ENCODE measurements at places on chromosomes 7 and 10.

DNA sequence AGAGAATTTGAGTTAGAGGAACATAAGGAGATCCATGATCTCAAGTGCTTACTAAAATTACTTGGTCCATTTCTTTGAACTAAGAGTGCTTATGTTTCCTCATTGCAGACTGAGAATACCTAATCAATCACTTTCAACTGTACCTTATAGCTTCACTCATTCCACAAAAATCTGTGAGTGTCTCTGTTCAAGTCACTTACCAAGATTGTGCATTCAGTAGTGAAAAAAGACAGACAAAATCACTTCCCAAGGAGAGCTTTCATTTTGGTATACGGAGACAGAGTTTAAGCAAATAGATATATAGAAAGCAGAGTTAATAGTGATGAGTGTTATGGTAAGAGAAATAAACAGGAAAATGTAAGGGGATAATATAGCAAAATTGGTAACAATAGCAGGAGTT lies 364.5 kb downstream of the PLXDC2 start:
- no peak for DNase-seq

GRCh38 chr7:147923841-147924240 lies 666.7 kb upstream of the C7orf33 start:
- DNase-seq: no peak

DNA sequence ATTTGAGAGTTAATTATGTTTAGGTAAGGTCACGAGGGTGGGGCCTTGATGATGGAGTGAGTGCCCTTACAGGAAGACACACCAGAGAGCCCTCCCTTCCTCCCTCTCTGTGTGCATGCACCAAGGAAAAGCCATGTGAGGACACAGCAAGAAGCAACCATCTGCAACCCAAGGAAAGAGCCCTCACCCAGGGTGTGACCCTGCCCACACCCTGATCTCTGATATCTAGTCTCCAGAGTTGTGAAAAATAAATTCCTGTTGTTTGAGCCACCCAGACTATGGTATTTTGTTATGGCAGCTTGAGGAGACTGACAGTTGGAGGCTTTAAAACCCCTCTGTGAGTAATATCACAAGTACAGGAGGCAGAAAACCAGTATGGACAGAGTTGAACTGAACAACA lies 15.0 kb upstream of the MCM10 start:
- DNase-seq: no peak

- no peak for DNase-seq
Measured at GRCh38 chr10:44385696-44386441, 972 bp upstream of the CXCL12 start.

- no peak for DNase-seq
Measured at GRCh38 chr7:88344956-88345832, 38.5 kb upstream of the STEAP4 start.

GRCh38 chr7:70259502-70259901 lies 661.2 kb downstream of the AUTS2 start:
- DNase-seq: no peak

DNA sequence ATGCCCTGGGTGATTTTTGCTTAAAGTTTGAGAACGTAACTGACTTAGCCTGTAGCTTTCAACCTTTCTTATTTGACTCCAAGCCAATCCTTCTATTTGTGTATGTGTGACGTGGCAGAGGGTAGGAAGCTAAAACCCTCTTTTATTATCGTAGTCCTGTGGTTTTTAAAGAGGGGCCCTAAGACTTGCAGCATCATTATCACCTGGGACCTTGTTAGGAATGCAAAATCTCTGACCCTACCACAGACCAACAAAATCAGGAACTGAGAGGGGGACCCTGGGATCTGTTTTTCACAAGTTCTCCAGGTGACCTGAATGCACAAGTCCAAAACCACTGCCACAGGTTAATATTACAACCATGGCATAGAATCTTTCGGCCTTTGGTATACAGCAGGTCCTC lies 80.1 kb downstream of the OSBPL3 start:
- no peak for DNase-seq

DNA sequence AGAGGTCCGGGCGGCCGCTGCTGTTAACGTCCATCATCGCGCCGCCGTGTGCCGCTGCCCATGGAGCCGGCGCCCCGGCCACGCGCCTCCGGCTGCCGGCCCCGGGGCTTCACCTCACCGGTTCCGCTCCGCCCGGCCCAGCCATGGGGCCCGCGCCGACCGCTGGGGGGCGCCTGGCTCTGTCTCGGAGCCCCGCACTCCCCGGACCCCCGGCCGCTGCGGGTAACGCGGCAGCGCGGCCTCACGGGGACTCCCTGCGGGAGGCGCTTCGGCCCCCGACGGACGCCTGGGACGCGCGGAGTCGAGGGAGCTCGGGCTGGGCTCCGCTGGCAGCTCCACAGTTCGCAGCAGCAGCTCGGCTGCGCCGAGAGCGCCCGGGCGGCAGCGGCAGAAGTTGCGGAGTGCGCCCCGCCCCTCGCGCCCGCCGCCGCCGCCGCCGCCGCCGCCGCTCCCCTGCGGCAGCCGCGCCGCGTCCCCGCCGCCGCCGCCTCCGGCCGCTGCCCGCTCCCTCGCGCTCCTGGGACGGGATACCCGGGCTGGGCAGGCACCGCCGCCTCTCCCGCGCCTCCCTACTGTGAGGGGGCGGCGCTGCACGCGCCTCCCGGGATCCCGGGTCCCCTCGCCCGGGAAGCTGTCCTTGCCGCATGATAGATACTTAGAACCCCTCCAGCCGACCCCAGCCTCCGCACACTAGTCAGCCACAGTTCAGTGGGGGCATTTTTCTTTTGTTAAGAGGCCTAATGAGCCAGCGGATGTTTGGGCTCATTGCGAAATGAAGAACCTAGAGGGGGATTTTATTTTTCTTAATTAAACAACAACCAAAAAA lies at the start of gene HTR7:
Gene HTR7 (minus strand): TSS at position 405 of the 826 bp plus-strand sequence. CDS start 368 bp downstream, at position 37.
- peak; percentile 28 for DNase-seq

GRCh38 chr7:153245809-153246208 lies 486.3 kb downstream of the ACTR3B start:
- no peak for DNase-seq

DNA sequence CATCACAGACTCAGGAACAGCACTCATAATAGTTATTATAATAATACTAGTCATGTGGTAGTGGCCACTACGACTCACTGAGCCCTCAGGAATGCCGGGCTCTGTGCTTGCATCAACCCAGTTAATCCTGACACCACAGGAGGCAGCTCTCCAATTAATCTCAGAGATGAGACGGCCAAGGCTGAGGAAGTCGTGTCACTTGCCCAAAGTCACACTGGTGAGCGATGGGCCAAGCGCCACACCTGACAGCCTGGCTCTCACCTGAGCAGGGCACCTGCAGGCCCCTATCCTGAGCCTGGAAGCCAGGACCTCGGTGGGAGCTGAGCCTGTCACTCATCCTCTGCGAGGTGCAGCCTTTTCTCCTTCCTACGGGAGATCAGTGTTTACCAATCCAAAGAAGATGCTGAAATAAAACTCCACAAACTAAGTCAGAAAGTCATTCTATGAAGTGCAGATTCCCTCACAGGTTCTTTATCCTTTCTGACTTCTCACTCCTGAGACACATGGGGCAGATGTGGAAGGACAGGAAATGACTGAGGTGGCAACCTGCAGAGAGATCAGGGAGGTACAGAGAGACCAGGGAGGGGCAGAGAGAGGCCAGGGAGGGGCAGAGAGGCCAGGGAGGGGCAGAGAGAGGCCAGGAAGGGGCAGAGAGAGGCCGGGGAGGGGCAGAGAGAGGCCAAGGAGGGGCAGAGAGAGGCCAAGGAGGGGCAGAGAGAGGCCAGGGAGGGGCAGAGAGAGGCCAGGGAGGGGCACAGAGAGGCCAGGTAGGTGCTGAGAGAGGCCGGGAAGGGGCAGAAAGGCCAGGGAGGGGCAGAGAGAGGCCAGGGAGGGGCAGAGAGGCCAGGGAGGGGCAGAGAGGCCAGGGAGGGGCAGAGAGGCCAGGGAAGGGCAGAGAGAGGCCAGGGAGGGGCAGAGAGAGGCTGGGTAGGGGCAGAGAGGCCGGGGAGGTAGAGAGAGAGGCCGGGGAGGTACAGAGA lies 38.5 kb downstream of the VIPR2 start:
- no peak for DNase-seq

- DNase-seq: no peak
Measured at GRCh38 chr7:87797395-87797794, 78.8 kb downstream of the SLC25A40 start.

DNA sequence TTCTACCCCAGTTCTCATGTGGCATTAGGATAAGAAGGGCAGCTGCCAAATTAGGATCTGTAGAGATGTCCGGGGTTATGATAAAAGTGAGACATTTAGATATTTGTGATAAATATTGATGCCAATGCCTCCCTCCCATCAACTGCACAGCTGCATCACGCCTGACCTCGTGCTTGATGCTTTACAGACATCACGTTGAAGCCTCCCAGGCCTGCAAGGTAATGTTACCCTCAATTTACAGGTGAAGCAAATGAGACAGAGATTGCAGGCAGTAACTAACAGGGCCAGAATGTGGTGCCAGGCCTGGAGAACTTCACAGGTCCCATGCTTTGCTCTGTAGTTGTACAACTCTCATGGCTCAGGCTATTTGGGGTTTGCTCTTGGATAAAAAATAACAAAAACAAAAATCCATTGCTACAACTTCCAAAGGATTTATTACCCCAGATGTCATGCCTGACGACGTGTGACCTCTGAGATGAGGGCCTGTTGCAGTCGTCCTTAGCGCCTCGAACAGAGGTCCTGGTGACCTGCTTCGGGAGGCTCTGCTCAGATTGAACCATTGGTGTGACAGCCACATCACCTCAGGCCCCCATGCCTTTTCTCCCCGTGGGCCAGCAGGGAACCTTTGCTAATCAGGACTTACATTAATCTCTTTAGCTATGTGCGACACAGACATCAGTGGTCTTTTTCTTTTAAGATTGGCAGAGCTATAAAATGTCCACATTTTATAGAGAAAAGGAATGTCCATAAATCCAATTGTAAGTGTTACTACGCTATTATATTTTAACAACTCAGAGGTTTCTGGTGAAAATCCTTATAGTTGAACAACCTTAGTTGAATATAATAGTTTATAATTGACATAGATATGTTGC lies 169.3 kb downstream of the ADAM12 start:
- no peak for DNase-seq

- no peak for DNase-seq
Measured at GRCh38 chr10:232061-232460, 96.8 kb downstream of the ZMYND11 start.

- no peak for DNase-seq
Measured at GRCh38 chr7:15000157-15000556, 97.6 kb upstream of the DGKB start.

- no peak for DNase-seq
Measured at GRCh38 chr10:44963772-44964633, 4.4 kb downstream of the RASSF4 start.

GRCh38 chr10:24894309-24894708 lies 58.1 kb downstream of the PRTFDC1 start:
- DNase-seq: no peak

DNA sequence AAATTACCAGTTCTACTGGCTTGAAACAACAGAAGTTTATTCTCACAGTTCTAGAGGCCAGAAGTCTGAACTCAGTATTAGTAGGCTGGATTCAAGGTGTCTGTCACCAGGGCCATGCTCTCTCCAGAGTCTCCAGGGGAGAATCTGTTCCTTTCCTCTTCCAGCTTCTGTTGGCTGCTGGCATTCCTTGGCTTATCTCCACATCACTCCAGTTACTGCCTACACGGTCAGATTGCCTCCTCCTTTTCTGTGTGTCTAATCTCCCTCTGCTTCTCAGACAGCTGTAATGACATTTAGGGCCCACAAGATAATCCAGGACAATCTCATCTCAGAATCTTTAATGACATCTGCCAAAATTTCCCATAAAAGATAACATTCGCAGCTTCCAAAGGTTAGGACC lies 36.6 kb downstream of the MAPK8 start:
- no peak for DNase-seq

DNA sequence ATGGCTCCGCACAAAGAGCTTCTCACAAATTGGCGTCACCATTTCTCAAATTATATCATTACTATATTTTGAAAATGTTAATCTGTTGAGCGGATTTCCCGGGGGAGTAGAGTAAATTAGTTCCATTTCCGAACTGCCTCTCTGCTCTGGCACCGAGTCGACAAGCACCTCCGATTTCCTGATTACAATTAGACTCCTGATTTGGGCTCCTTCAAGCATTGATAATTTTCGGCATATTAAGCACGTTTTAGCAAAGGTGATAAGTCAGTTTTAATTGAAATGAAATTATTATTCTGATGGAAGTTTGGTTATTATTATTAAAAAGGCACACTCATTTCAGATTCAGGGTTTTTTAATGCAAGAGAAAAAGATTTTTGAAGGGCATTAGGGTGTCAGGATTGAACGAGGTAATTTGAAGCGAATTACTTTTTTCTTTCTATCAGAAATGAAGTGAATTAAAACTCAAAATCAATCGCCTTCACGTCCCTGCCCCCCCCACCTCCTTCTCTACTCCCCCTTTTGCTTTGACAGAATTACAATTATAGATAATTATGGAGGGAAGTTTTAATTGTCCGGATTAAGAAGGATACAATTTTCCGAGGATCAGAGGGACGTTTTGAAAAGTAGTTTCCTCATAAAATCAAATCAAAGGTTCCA lies 4.0 kb upstream of the UNCX start:
- DNase-seq: no peak

- no peak for DNase-seq
Measured at GRCh38 chr10:132521466-132522102, 16.0 kb upstream of the INPP5A start.

- DNase-seq: no peak
Measured at GRCh38 chr10:98314532-98315284, 46.7 kb upstream of the LOXL4 start.

DNA sequence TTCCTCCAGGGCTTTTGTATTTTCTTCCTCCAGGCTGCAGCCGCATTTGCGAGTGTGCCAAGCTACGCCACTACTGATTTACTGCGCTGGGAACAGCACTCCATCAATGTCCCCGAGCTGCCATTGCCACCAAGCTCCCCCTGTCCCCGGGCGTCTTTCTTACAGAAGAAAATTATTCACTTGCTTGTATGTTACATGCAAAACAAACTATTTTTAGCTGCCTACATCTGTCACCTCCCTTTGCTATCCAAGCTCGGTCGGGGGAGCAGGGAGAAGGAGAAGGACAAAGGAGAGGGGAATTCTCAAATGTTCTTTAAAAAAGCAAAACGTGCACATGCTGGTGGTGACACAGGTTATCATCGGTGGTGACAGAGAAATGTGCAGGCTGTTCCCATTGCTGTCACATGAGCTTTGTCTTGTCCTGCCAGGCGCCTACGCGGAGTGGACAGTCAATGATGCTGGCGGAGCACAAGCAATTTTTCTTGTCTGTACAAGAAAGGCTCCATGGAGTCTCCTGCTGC lies 93.1 kb downstream of the ADARB2 start:
- no peak for DNase-seq

DNA sequence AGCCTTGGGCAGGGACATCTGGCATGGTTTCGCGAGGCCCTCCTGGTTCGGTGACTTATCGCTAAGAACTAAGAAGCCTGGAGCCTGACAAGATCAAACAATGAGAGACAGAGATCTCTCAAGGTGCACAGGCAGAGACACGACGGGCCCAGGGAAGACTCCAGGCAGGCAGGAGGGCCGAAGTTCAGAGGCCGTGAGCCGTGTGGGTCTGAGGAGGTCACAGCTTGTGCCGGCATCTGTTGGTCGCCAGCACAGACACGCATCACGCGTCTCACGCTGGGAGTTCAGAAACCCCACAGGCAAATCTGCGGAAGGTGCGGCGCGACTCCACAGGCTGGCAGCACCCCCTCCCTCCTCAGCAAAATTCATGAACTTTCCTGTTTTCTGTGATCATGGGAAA lies 314.0 kb downstream of the DNAJB6 start:
- no peak for DNase-seq

All from T-helper 22 cell (primary cell).